ENCODE measurements at places on chromosomes 2 and 18. TPM values are rescaled to one million over a fixed set of nuclear protein-coding genes. Genes with fewer than 3 reads are reported as not detected.

The SETBP1 gene
- 2.1 TPM for total RNA-seq

DNA sequence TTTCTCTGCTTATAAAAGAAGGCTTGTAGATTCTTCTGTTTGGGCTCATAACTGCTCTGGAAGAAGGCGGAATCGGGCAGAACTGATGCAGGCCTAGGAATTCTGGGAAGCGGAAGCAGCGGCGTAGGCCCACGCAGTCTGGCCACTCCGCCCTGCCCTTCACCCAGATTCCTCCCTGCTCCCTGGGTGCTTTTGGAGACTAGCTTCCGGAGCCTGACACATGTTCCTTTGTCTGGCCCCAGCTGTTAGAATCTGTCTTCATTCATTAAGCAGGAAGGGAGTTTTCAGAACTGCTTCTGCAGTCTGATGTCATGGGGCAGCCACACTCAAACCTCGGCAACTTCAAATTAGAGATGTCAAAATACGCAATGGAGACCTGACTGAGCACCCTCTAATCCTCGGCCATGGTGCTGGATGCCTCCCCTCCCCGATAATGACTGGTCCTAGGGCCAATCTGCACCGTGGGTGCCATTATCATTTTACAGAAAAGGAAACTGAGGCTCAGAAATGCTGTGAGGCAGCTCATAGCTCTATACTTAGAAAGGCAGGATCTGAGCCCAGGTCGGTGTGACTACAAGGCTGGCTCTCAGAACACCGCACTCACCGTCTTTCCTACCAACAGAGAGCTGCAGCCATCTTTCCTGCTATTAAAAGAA lies 275.7 kb downstream of the MYCN start:
- DNase-seq = no peak

The DSC1 gene
- total RNA-seq = not detected

DNA sequence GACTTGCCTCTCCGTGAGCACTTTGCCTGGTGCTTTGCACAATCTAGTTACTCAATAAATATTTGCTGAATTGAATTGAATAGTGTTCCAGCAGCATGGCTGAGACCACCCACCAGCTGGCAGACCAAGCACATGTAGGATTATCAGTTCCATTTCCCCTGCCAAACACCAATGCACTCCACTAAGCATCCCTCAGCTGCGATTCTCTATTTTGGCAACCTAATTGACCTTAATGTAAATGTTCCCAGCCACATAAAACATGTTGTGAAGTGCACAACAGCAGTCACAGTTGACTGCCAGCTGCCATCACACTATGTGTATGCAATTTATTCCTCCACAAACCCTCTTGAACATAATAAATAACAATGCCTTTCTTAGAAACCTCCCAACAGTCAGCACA lies 1879.4 kb upstream of the PIK3C3 start:
- no peak for DNase-seq

GRCh38 chr2:36560726-36561125 lies 37.2 kb downstream of the FEZ2 start:
- no peak for DNase-seq

DNA sequence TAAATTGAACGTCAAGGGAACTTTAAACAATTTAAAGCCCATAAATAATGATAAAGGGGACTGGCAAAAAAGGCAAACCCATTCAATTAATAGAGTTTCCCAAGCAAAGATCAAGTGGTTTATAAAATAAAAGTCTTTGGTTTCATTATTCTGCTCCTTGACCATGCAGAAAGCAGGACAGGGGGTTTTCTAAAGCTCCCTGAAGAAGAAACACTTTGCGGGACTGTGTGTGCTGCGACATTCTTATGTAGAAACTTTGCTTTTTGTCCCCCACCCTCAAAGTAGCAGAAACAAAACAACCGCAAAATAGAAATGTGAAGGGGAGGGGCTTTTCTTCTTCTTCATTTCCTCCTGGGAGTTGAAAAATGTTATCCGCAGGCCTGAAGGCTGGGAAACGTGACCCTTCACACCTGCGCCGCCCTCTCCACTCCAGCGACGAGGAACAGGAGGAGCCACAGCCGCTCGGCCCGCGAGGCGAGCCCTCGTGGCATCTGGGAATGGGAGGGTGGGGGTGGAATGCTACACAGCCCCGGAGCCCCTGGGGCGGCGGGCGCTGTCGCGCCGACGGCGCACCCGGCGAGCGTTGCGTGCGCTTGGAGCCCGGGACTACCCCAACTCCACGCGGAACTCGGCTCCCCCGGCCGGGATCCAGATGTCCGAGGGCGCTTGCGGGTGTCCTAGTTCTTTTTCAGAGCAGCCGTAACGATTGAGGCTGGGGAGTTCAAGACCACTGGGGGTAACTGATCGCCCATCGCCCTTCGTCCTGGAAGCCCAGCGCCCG lies 4.3 kb upstream of the GBX2 start:
- DNase-seq = no peak

DNA sequence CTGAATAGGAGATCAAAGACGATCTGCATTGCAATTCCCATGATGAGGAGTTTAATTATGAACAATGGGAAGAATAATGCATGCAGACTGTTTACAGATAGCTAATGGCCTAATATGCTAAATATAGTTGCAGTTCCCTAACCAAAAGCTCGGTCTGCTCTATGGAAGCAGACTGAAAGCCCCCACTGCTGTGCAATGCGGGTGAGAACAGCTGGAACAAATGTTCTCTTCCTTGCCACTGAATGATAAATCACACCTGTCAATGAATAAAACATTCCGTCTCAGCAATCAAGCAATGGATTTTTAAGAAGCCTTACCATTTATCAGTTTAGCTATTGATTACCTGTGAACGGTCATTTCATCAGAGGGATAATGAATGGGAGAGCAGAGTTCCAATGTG lies 704.5 kb upstream of the RAB6C start:
- DNase-seq = no peak

The SERPINB2 gene
- total RNA-seq = 0.27 TPM

GRCh38 chr2:74991977-74992376 lies 33.5 kb downstream of the POLE4 start:
- DNase-seq = no peak

The ZNF521 gene
- 19.9 TPM for total RNA-seq

DNA sequence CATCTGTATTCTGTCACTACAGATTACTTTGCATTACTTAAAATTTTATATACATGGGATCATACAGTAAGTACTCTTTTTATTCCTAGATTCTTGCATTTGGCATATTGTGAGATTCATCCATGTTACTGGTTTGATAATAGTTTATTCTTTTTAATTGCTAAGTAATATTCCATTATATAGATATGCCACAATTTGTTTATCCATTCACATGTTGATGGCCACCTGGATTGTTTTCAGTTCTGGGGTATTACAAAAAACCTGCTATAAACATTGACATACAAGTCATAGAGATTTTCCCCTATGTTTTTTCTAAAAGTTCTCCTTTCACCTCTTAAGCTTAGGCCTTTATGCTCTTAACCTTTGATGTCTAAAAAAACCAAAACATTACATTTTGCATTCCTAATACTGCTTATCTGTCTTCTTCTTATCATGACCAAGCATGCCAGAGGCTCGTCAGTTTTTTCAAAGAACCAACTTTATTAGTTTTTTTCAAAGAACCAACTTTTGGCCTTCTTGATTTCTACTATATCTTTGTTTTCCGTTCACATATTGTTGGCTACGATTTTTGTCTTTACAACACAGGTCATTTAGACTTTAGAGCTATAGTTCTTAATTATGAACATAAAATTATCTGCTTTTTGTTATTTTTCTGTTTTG lies 86.9 kb downstream of the ATAD2B start:
- no peak for DNase-seq

The CFAP221 gene
- total RNA-seq = not detected

DNA sequence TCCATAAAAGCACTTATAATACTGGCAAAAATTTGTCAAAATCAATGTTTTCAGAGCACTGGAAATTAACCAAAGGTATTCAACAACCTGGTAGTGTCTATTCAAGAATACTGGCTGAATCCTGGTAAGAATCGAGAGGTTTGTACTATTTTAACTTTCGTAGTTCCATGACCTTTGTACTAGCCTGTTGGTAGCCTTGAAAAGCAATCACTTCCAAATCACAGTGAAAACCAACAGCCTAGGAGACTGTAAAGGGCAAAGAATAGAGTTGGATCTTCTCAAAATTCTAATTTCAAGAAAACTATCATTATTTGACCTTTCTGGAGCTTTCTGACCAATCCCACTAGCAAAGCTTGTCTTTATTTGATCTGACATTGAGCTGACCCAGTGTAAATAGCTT lies 64.8 kb upstream of the CCDC178 start:
- no peak for DNase-seq

DNA sequence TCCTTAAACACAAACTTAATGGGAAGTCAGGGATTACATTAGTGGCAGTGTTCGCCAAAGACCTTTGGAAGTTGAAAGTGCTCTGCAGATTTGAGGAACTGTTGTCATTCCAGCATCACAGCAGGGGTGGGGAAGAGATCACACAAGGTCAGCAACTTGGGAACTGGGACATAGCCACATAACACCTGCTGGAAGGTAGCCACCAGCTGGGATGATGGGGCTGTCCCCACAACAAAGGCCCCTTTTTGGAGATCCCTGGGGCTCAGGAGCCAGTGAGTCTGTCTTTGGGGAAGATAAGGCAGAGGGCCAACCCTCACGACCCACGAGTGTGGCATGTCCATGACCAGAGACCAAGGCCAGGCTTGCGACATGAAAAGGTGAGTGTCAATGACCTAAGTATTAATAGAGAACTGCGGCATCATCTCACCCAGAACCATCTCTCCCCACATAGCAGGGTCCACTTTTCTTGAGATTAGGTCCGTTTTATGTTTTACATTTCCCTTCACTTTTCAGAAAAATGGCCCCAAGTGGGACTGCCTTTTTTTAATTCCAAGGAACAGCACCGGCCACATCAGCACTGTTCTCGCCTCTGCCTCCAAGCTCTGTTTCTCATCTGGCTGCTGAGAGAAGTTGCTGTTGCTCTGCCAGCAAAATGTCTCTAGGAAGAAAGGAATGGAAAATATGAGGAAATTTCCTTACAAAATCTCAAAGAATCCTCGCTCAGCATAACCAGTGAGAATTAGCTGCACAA lies 106.9 kb downstream of the GFPT1 start:
- DNase-seq = no peak
